Right atrium auricular region (tissue), 2 donors: ENCODE measurements at places on chromosomes 1 and 21. TPM values are rescaled to one million over a fixed set of nuclear protein-coding genes. Genes with fewer than 3 reads are reported as not detected.

Gene OPTC
- not detected for total RNA-seq

Gene RNF11
- total RNA-seq, result 87.2 TPM

Gene ASAP3
- 38.6 TPM for total RNA-seq

Gene IFI44L
- 3.3 TPM for total RNA-seq

Gene FCRL4
- total RNA-seq, result not detected

Gene FMO3
- 2.4 TPM for total RNA-seq

Gene WNT9A
- total RNA-seq, result 0.78 TPM

Gene SH2D2A
- 0.30 TPM for total RNA-seq

Gene KIF2C
- 1.3 TPM for total RNA-seq

Gene KHDC4
- 13.4 TPM for total RNA-seq

Gene LCE1E
- not detected for total RNA-seq

Gene SMPDL3B
- 0.78 TPM for total RNA-seq

DNA sequence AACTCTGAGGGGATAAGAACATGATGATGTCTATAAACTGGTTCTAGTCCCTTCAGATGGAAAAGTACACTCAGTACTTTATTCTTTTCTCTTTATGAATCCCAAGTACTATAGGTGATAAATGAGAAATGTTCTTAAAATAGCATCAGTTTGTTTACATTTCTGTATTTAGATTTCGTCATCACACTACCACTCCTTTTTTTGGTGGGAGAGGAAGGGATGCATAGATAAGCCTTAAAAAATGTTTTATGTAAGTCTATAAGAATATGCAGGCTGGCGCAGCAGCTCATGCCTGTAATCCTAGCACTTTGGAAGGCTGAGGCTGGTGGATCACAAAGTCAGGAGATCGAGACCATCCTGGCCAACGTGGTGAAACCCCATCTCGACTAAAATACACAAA lies 144.8 kb downstream of the USP25 start:
- peaks cover 26% of the 10 kb centered on the region for H3K36me3 ChIP-seq
- no peak overlapping the region for H3K27ac ChIP-seq
- H3K27me3 ChIP-seq, result no peaks in the 10 kb centered on the region
- no peak for DNase-seq
- no peak overlapping the region for H3K4me3 ChIP-seq

GRCh38 chr1:152461544-152461943 lies 47.5 kb upstream of the CRNN start:
- H3K4me3 ChIP-seq, result no peak overlapping the region
- no peaks in the 10 kb centered on the region for H3K36me3 ChIP-seq
- peak; percentile 66 for DNase-seq

DNA sequence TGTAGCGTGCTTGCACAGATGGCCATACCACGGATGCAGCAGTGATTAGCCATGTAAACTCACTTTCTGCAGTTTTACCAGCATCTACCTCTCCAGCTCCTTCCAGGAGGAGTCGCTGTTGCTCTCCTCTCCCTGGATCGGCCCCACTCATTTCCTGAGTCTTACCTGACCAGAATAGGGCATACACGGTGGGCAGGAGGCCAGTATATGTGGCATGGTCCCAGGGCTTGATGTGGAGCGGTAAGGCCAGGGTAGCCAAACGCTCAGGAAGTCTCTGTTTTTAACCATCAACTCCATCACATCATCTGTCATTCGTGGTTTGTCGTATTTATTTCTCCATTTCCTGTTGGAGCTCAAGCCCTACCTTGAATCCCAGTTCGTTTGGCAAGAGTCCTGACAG lies 163.4 kb upstream of the USP24 start:
- H3K4me3 ChIP-seq, result no peak overlapping the region
- no peaks in the 10 kb centered on the region for H3K4me1 ChIP-seq
- no peaks in the 10 kb centered on the region for H3K36me3 ChIP-seq
- DNase-seq, result peak; percentile 56

DNA sequence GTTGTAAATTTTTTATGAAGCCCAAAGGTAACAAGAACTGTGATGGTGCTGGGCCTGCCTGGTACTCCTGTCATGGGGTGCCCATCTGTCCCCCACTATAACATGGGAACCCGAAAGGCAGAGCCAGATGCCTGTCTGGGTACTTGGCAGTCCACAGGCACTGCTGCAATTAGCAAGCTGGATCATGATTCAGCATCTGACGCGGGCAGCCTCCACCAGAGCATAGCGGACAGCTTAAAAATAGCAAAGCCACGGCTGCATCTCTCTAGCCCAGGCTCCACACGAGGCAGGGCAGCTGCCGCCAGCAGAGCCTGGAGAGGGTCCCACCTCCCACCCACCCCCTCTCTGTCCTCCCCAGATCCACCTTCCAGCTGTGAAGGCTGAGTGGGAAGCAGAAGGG lies 22.9 kb downstream of the SUSD4 start:
- no peaks in the 10 kb centered on the region for H3K36me3 ChIP-seq
- no peaks in the 10 kb centered on the region for H3K4me1 ChIP-seq

GRCh38 chr1:71190843-71191242 lies 110.0 kb upstream of the ZRANB2 start:
- no peak overlapping the region for H3K4me3 ChIP-seq
- DNase-seq, result no peak
- H3K27ac ChIP-seq, result no peak overlapping the region
- no peaks in the 10 kb centered on the region for H3K36me3 ChIP-seq
- H3K4me1 ChIP-seq, result no peaks in the 10 kb centered on the region
- no peaks in the 10 kb centered on the region for H3K27me3 ChIP-seq

- peak overlapping the region; percentile 55 for H3K27ac ChIP-seq
- no peak overlapping the region for H3K4me3 ChIP-seq
- H3K36me3 ChIP-seq, result no peaks in the 10 kb centered on the region
- no peak for DNase-seq
Measured at GRCh38 chr1:153553096-153553495, 4.0 kb upstream of the S100A3 start.

DNA sequence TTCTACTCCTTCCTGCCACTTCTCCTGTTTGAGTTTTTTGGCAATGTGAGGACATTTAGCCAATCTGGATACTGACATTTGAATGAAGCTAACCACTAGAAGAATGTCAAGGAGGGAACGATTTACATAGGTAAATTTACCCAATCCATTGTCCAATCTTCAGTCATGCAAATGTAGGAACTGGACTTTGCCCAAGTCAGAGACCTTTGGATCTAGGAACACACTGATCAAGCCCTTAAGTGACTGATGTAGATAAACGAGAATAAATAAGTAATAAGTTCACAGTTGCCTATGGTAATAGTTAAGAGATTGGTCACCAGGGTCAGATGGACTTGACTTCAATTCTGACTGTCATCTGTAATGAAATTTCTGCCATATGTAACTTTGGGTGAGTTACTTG lies 177.6 kb downstream of the FGGY start:
- no peak overlapping the region for H3K27ac ChIP-seq
- H3K4me1 ChIP-seq, result no peaks in the 10 kb centered on the region

GRCh38 chr1:178374016-178374415 lies 122.7 kb downstream of the CLEC20A start:
- no peak overlapping the region for H3K27ac ChIP-seq
- H3K4me1 ChIP-seq, result peaks cover 30% of the 10 kb centered on the region
- no peak for DNase-seq
- no peak overlapping the region for H3K4me3 ChIP-seq

- no peak overlapping the region for H3K27ac ChIP-seq
- no peaks in the 10 kb centered on the region for H3K4me1 ChIP-seq
- no peak for DNase-seq
- no peaks in the 10 kb centered on the region for H3K27me3 ChIP-seq
- H3K36me3 ChIP-seq, result no peaks in the 10 kb centered on the region
Measured at GRCh38 chr1:59162665-59163064, 134.2 kb upstream of the FGGY start.

DNA sequence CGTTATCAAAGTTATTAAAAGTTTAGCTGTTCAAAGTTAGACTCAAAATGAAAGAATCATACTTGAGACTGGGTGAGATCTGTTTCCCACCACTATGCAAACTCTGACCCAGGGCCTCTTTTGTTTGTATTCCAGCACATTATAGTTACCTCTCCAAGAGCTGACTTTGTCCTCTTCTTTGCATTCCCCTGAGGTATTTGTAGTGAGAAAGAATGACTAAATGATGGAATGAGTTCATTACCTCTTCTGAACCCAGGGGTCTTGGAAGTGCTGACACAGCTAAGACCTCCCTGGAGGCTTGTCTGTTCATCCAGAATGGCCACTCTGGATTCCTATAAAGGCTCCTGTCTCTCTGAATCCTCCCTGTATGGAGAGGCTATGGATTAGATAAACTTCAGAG lies 62.4 kb downstream of the FGGY start:
- no peak overlapping the region for H3K27ac ChIP-seq
- H3K4me3 ChIP-seq, result no peak overlapping the region
- DNase-seq, result no peak
- no peaks in the 10 kb centered on the region for H3K27me3 ChIP-seq
